PC-3 (cell line): ENCODE measurements at places on chromosomes 2 and 18.

DNA sequence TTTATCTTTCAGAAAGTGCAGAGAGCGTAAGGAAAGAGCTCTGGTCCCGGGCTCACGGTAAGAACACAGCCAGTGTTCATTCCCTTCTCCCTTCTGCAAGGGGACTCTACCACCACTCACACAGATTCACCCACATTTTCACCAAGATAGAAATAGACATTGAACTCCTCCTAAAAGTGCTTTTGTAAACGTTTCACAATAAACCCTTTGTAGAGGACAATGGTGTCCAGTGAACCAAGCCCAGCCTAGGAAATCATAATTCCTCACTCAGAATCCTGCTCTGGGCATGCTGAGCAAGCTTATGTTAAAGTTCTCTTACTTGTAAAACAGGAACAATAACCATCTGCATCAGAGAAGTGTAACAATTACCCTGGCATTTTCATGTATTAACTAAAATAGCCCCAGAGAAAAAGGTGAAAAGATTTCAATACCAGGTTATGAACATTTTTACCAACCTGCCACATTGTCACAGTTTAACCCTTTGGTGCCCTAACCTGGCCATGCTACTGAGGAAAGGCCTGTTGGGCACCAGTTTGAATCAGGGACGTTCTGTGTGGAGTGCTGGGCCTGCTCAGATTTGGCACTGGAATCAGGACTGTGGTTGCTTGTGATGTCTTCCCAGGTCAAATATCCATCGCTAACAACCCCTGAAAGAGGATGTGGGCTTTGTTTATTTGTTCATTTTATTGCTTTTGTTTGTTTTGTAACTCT lies 22.5 kb upstream of the NDUFV2 start:
- no peak for DNase-seq
- no peaks in the 10 kb centered on the region for H3K36me3 ChIP-seq
- no peak overlapping the region for H3K4me3 ChIP-seq
- no peak overlapping the region for H3K27ac ChIP-seq

DNA sequence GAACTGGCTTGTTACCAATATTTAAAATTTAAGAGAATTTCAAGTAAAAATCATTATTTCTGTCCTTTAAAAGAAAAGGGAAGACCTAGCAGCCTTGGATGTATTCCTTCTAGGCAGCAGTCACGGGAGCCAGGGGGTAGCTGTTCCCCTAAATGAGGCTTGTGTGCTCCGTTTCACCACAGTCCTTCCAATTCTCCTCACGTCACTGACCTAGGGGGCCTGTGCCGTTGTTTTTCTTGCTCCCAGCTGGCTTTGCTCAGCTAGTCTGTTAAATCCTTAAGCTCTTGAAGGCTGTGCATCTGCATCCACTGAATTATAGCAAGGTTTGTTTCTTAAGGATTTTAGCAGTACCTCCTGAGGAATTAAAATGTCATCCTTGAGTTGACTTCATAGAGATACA lies 9.9 kb downstream of the KLHL23 start:
- H3K27me3 ChIP-seq: no peaks in the 10 kb centered on the region
- H3K4me3 ChIP-seq: no peak overlapping the region
- H3K4me1 ChIP-seq: no peaks in the 10 kb centered on the region
- no peak overlapping the region for H3K27ac ChIP-seq

DNA sequence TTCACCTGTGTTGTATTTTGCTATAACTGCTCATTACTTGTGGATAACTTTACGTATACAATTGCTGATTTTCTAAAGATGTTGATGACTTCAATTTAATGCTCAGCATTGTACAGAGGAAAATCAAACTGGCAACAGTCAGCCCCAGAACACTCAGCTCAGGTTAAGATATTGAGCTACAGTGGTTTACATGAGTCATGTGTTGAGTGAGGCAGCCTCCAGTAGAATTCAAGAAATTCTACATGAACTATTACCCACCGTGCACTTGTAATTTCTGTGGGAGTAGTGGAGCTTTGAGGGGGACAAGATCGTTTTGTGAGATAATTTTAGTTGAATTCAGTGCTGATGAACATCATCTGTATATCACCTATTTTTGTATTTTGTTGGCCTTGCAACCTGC lies 292.3 kb downstream of the ALPK2 start:
- H3K27ac ChIP-seq: no peak overlapping the region
- H3K4me1 ChIP-seq: no peaks in the 10 kb centered on the region
- peaks cover 31% of the 10 kb centered on the region for H3K36me3 ChIP-seq
- H3K27me3 ChIP-seq: no peaks in the 10 kb centered on the region
- no peak for DNase-seq
- no peak overlapping the region for H3K4me3 ChIP-seq

DNA sequence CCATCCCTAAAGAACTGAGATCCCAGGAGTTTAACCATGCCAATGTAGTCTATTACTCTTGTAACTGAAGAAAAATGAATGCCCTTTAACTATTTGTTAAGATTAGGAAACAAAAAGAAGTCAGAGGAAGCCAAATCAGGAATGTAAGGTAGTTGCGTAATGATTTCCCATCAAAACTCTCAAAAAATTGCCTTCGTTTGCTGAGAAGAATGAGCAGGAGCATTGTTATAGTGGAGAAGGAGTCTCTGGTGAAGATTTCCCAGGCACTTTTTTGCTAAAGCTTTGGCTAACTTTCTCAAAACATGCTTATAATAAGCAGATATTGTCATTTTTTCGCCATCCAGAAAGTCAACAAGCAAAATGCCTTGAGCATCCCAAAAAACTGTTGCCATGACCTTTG lies 224.0 kb upstream of the SIX2 start:
- DNase-seq: no peak
- no peak overlapping the region for H3K4me3 ChIP-seq
- H3K27ac ChIP-seq: no peak overlapping the region
- H3K27me3 ChIP-seq: no peaks in the 10 kb centered on the region
